ENCODE measurements at places on chromosomes 11 and 22. TPM values are rescaled to one million over a fixed set of nuclear protein-coding genes. Genes with fewer than 3 reads are reported as not detected.

DNA sequence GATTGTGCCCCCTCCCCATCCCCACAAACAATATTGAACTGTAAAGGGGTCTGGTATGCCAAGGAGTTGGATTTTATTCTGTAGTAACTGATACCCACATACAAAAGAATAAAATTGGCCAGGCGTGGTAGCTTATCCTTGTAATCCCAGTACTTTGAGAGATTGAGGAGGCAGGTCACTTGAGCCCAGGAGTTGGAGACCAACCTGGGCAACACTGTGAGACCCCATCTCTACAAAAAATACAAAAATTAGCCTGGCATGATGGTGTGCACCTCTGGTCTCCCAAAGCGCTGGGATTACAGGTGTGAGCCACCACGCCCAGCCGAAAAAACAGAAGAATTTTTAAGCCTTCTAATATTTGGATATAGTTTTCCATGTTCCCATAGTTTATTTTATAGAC lies 4.2 kb upstream of the GLB1L3 start:
- no peak for DNase-seq
- no peaks in the 10 kb centered on the region for H3K36me3 ChIP-seq
- H3K27ac ChIP-seq, result no peak overlapping the region
- peaks cover 19% of the 10 kb centered on the region for H3K27me3 ChIP-seq

The PANX2 gene
- total RNA-seq, result 0.13 TPM

- no peak overlapping the region for H3K4me3 ChIP-seq
- H3K27ac ChIP-seq, result no peak overlapping the region
These were observed 54.5 kb upstream of the ZBTB44 start for GRCh38 chr11:130369141-130369691.

DNA sequence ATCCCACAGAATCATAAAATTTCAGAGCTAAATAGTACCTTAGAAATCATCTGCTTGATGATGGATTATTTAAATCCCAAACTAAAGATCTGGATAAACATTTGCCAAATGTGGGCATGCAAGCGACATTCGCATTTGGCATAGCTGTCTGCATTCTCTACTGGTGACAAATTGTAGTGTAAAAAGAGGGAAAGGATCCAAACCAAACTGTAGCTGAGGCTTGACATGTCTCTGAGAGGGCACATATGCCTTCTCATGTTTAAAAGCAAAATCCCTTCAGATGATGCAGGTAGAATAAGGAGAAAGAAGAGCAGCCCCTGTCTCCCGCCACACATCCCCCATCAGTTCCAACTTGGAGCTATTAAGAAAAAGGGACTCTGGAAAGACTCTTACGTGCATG lies 257.5 kb upstream of the MTNR1B start:
- H3K27me3 ChIP-seq, result no peaks in the 10 kb centered on the region
- no peak overlapping the region for H3K27ac ChIP-seq
- no peak for DNase-seq
- no peaks in the 10 kb centered on the region for H3K36me3 ChIP-seq
- H3K4me1 ChIP-seq, result no peaks in the 10 kb centered on the region

The MFRP gene
- total RNA-seq, result not detected

- H3K27ac ChIP-seq, result no peak overlapping the region
- no peak for DNase-seq
- H3K27me3 ChIP-seq, result peaks cover 7% of the 10 kb centered on the region
- H3K36me3 ChIP-seq, result no peaks in the 10 kb centered on the region
- H3K4me3 ChIP-seq, result no peak overlapping the region
These were observed 7.4 kb downstream of the TECTA start for GRCh38 chr11:121108413-121108812.

DNA sequence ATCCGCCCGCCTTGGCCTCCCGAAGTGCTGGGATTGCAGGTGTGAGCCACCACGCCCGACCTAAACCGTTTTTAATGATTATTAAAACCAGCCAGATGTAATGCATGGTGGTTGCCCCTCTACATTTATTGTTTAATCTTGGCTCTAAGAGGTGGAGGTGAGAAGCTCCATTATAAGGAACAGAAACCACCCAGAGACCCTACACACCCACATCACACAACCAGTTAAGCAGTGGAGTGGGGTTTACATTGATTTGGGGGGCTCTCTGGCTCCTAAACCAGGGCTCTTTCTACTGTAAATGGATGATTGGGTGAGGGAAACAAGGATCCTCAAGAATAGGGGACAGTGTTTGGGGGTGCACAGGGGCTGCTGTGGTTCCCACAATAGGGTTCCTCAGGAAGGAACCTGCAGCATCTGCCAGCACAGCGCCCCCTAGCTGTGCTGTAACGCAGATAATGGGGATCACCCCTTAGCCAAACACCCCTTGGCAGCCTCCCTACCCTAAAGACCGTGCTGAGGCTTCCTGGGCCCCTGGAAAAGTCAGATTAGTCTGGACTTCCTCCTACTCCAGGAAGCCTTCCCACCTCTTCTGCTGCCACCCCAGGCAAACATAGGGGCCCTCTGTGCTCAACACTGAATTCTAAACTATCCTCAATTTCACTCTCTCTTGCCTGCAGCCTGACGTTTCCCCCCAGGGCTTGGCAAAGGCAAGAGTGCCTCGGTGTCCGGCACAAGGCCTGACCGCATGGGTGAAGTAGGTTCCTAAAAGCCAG lies 2.4 kb downstream of the MPST start:
- H3K4me1 ChIP-seq, result peaks cover 17% of the 10 kb centered on the region
- H3K36me3 ChIP-seq, result peaks cover 9% of the 10 kb centered on the region
- H3K27ac ChIP-seq, result no peak overlapping the region
- no peak for DNase-seq
- no peak overlapping the region for H3K4me3 ChIP-seq

The RTN4RL2 gene
- total RNA-seq, result not detected

The RAB3IL1 gene
- total RNA-seq, result 1.8 TPM

GRCh38 chr11:44993971-44994704 lies 43.5 kb upstream of the TP53I11 start:
- no peaks in the 10 kb centered on the region for H3K4me1 ChIP-seq
- H3K36me3 ChIP-seq, result no peaks in the 10 kb centered on the region
- no peak overlapping the region for H3K27ac ChIP-seq
- no peak for DNase-seq
- H3K4me3 ChIP-seq, result no peak overlapping the region

GRCh38 chr11:35098855-35099254 lies 40.1 kb upstream of the CD44 start:
- peak overlapping the region; percentile 96 for H3K27ac ChIP-seq
- no peaks in the 10 kb centered on the region for H3K36me3 ChIP-seq
- DNase-seq, result no peak
- no peak overlapping the region for H3K4me3 ChIP-seq
- H3K4me1 ChIP-seq, result peaks cover 31% of the 10 kb centered on the region

DNA sequence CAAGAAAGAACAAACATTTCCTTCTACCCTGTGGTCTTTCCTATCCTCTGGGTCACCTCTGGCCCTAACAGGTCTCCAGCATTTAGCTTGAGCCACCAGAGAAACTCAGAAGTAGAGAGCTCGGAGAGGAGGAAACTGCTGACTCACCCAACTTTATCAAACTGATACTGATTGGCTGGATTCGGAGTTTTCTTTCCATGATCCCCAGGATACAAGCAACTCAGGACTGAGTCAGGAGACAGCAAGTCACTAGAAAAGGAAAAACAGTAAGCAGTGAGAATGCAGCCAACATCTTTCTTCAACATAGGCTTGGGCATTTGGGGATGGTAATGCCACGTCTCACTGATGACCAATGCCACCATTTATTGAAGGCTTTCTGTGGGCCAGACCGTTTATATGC lies 32.7 kb downstream of the THOC5 start:
- H3K36me3 ChIP-seq, result peaks cover 88% of the 10 kb centered on the region
- no peaks in the 10 kb centered on the region for H3K4me1 ChIP-seq
- DNase-seq, result no peak
- no peaks in the 10 kb centered on the region for H3K27me3 ChIP-seq
- no peak overlapping the region for H3K27ac ChIP-seq

- H3K27ac ChIP-seq, result no peak overlapping the region
- H3K4me3 ChIP-seq, result no peak overlapping the region
- no peaks in the 10 kb centered on the region for H3K4me1 ChIP-seq
- no peaks in the 10 kb centered on the region for H3K36me3 ChIP-seq
- peaks cover 10% of the 10 kb centered on the region for H3K27me3 ChIP-seq
These were observed 938 bp downstream of the FXYD6 start for GRCh38 chr11:117875382-117876058.

DNA sequence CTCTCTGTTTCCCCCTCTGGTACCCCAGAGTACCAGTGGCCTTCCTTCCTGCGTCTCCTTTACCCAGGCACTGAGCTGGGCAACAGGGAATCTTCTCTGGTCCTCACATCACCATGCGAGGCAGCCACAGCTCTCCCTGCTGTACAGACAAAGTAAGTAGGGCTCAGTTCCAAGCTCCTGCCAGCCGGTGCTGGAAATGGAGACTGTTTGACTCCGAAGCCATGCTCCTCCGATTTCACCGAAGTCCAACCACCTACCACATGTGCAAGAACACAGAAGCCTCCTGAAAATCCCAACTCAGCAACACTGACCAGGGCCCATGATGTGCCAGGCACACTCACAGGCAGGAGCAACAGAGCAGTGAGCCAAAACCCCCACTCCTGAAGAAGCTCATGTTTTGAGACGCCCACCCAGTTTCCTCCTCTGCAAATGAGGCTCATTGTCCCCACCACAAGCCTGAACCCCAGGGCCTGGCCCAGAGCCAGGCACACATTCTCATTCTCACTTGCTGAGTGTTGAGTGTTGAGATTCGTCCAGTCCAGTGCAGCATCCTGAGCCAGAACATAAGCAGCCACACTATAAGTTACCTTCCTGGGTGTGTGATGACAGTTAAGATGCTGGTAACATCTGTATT lies 156.0 kb downstream of the MPPED1 start:
- no peaks in the 10 kb centered on the region for H3K36me3 ChIP-seq
- no peaks in the 10 kb centered on the region for H3K4me1 ChIP-seq
- H3K27me3 ChIP-seq, result 0 out of 2 replicates have a peak, but pooled peaks cover 4% of the 10 kb centered on the region
- H3K4me3 ChIP-seq, result no peak overlapping the region

- H3K27me3 ChIP-seq, result peaks cover 36% of the 10 kb centered on the region
- H3K27ac ChIP-seq, result no peak overlapping the region
- no peaks in the 10 kb centered on the region for H3K36me3 ChIP-seq
- H3K4me3 ChIP-seq, result no peak overlapping the region
These were observed 35.6 kb upstream of the TH start for GRCh38 chr11:2207212-2207611.

The NR1H3 gene
- 11.1 TPM for total RNA-seq

DNA sequence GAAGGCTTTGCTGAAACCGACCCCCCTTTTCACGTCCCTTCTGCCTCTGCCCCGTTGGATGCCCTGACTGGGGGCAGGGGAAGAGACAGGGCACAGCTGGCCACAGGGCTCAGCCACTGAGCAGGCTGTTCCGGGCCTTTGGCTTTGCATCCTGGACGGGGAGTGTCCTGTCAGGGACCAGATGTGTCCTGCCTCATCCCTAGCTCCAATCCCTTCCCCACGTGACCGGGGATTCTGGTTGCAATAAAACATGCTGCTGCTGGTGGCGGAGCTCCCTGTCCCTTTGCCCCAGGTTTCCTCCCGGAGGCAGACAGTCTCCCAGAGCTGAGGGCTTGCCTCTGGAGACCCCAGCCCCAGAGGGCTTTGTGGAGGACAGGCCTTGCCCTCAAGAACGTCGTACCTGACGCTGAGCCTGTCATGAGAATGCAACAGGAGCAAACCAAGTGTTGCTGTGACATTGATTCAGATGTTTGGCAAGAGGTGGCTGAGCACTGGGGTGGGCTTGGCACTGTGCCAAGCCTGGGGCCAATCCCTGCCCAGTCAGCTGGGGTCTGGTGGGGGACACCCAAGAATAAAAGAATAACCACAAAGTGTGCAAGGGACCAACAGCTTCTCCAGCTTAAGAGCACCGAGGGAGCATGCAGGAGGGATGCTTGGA lies 7.3 kb downstream of the CDC42EP2 start:
- peaks cover 41% of the 10 kb centered on the region for H3K36me3 ChIP-seq
- H3K4me1 ChIP-seq, result peaks cover under 1% of the 10 kb centered on the region
- no peak for DNase-seq
- H3K4me3 ChIP-seq, result no peak overlapping the region

DNA sequence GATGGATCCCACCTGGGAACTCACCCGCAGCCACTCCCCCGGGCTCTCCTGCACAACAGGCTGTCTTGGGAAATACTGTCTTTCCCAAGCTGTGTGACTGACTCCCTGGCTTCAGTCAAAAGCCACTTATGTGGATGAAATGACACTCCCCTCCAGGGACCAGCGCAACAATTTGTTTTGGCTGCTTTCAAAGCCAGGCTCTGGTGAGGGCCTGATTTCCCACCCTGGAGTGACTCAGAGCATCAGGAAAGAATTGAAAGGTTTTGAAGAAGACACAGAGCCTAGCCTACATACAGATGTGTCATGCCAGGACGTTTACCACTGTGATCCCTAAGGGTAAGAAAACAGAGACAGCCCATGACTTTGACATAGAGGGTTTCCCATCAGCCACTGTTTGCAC lies 550.5 kb downstream of the MIAT start:
- H3K4me1 ChIP-seq, result peaks cover 30% of the 10 kb centered on the region
- no peaks in the 10 kb centered on the region for H3K27me3 ChIP-seq
- H3K36me3 ChIP-seq, result no peaks in the 10 kb centered on the region
- H3K27ac ChIP-seq, result no peak overlapping the region
- DNase-seq, result peak; percentile 77

DNA sequence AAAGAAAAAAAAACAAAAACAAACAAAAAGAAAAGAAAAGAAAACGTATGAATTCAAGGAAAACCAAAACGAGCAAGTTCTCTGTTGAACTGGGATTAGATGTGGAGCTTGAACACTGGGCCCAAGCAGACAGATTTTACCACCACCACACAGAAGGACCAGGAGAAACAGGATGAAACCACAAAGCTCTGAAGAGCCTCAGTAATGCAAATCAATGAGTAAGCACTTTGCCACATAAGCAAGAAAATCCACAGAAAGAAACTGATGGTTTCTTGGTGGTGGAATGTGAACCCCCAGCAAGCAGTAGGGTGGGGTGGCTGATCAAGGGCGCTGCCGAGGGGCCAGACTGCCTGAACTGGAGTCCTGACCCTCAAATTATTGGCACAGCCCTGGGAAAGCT lies 50.9 kb upstream of the NFRKB start:
- H3K36me3 ChIP-seq, result no peaks in the 10 kb centered on the region
- H3K27ac ChIP-seq, result no peak overlapping the region
- DNase-seq, result no peak

DNA sequence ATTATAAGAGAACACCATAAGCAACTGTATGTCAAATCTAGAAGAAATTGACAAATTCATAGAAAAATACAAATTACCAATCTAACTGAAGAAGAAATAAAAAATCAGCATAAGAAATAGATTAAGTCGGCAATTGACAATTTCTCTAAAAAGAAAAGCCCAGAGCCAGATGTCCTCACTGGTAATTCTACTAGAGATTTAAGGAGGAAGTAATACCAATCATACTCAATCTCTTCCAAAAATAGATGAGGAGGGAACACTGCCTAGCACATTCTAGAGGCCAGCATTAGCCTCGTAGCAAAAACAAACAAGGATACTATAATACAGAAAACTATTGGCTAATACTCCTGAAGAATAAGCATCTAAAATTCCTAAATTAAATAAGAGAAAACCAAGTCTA lies 40.4 kb upstream of the IGLL5 start:
- H3K4me1 ChIP-seq, result no peaks in the 10 kb centered on the region
- H3K36me3 ChIP-seq, result no peaks in the 10 kb centered on the region
- DNase-seq, result no peak
- no peak overlapping the region for H3K27ac ChIP-seq
- peaks cover 3% of the 10 kb centered on the region for H3K27me3 ChIP-seq

The BID gene
- total RNA-seq, result 47.4 TPM
